ENCODE measurements at places on chromosomes 6 and 20. TPM values are rescaled to one million over a fixed set of nuclear protein-coding genes. Genes with fewer than 3 reads are reported as not detected.

The FAM210B gene
- total RNA-seq, result 46.1 TPM

The VWA7 gene
- 0.28 TPM for total RNA-seq

The TNFRSF21 gene
- total RNA-seq, result 17.9 TPM

The MTHFD1L gene
- 50.3 TPM for total RNA-seq

The DDO gene
- 1.3 TPM for total RNA-seq

The MOXD1 gene
- 63.3 TPM for total RNA-seq

The HLA-DQB2 gene
- total RNA-seq, result not detected

The CST3 gene
- total RNA-seq, result 114 TPM

The SLC17A9 gene
- total RNA-seq, result 9.4 TPM

The C20orf144 gene
- 0.09 TPM for total RNA-seq

The HSPA12B gene
- total RNA-seq, result 0.46 TPM

The SRMS gene
- not detected for total RNA-seq

The CAGE1 gene
- total RNA-seq, result 0.09 TPM

The GFRAL gene
- total RNA-seq, result not detected

The ADGRF5 gene
- total RNA-seq, result 0.14 TPM

The EBF4 gene
- 0.57 TPM for total RNA-seq

The STMN3 gene
- total RNA-seq, result 2.3 TPM

The DLK2 gene
- total RNA-seq, result 0.28 TPM

The AKIRIN2 gene
- total RNA-seq, result 13.3 TPM

The SIM1 gene
- not detected for total RNA-seq

The BCAS4 gene
- 11.7 TPM for total RNA-seq

The KIF6 gene
- under 0.01 TPM for total RNA-seq

The JARID2 gene
- 9.0 TPM for total RNA-seq

The LY6G6D gene
- not detected for total RNA-seq

The PRSS16 gene
- total RNA-seq, result 0.28 TPM

The TCF21 gene
- total RNA-seq, result 27.4 TPM

The SPATA25 gene
- total RNA-seq, result 1.9 TPM

The PPP1R16B gene
- total RNA-seq, result not detected

The PROKR2 gene
- not detected for total RNA-seq

The DEFB124 gene
- total RNA-seq, result not detected

The LIN28B gene
- not detected for total RNA-seq

The RIPOR2 gene
- total RNA-seq, result 1.1 TPM

The OR11A1 gene
- total RNA-seq, result not detected

The NFATC2 gene
- total RNA-seq, result under 0.01 TPM

The DEFB118 gene
- total RNA-seq, result not detected

The BLOC1S5 gene
- total RNA-seq, result 14.6 TPM

The TREM2 gene
- total RNA-seq, result 0.57 TPM

The CFB gene
- total RNA-seq, result 61.2 TPM

The STMND1 gene
- total RNA-seq, result not detected

The DEFB132 gene
- not detected for total RNA-seq

The PRND gene
- total RNA-seq, result 0.14 TPM

The CD93 gene
- 0.14 TPM for total RNA-seq

The ZBTB46 gene
- 9.7 TPM for total RNA-seq

The RAB44 gene
- total RNA-seq, result under 0.01 TPM

The RAET1L gene
- not detected for total RNA-seq

The FNDC11 gene
- total RNA-seq, result 0.46 TPM

The CYP24A1 gene
- total RNA-seq, result 0.28 TPM

The C6orf118 gene
- total RNA-seq, result not detected

The MMS22L gene
- 4.4 TPM for total RNA-seq

The TINAG gene
- total RNA-seq, result not detected

The CGA gene
- 0.09 TPM for total RNA-seq

The PEX3 gene
- total RNA-seq, result 22.3 TPM

The NNAT gene
- total RNA-seq, result 0.14 TPM

The HSPA1L gene
- total RNA-seq, result 1.7 TPM

The SLC24A3 gene
- 1.6 TPM for total RNA-seq
